SIG-M5 (cell line): ENCODE measurements at places on chromosomes 13 and 19.

DNA sequence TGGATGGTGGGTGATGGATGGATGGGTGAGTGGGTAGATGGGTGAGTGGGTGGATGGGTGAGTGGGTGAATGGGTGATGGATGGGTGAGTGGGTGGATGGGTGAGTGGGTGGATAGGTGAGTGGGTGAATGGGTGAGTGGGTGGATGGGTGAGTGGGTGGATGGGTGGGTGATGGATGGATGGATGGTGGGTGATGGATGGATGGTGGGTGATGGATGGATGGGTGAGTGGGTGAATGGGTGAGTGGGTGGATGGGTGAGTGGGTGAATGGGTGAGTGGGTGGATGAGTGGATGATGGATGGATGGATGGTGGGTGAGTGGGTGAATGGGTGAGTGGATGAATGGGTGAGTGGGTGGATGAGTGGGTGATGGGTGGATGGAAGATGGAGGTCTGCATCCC, 2.8 kb downstream of the SMIM24 start:
- no peak for DNase-seq

DNA sequence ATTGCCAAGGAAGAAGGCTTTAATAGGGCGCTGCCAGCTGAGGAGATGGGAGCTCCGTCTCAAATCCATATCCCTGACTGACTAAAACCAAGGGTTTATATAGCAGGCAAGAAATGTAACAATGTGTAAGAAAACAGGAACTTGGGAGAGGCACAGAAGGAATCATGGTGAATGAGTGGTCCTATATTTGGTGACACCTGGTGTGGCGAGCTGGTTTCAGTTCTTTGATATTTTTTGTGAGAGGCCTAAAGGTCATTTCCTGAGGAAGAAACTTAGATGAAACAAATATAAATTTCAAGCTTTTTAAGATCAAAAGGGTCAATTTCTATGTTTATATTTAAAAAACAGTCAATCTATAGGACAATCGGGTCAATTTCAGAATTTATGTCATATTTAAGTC, 826.3 kb downstream of the SLITRK6 start:
- no peak for DNase-seq

GRCh38 chr19:39553082-39553652, 13.2 kb upstream of the EID2 start:
- DNase-seq: no peak

DNA sequence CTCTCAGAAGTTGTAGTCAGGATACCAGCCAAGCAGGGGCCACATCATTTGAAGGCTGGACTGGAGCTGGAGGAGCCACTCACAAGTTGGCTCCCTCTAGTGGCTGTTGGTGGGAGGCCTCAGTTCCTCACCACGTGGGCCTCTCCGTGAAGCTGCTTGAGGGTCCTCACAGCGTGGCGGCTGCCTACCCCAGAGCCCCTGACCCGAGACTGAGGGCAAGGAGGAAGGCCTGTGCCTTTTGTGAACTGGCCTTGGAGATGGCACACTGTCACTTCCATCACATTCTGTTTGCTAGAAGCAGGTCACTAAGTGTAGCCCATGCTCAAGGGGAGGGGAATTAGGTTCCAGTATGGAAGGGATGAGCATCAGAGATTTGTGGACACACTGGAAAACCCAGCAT, 14.6 kb downstream of the GNA11 start:
- no peak for DNase-seq

- DNase-seq: no peak
Measured at GRCh38 chr19:40420766-40421765, 4.7 kb downstream of the SERTAD1 start.

DNA sequence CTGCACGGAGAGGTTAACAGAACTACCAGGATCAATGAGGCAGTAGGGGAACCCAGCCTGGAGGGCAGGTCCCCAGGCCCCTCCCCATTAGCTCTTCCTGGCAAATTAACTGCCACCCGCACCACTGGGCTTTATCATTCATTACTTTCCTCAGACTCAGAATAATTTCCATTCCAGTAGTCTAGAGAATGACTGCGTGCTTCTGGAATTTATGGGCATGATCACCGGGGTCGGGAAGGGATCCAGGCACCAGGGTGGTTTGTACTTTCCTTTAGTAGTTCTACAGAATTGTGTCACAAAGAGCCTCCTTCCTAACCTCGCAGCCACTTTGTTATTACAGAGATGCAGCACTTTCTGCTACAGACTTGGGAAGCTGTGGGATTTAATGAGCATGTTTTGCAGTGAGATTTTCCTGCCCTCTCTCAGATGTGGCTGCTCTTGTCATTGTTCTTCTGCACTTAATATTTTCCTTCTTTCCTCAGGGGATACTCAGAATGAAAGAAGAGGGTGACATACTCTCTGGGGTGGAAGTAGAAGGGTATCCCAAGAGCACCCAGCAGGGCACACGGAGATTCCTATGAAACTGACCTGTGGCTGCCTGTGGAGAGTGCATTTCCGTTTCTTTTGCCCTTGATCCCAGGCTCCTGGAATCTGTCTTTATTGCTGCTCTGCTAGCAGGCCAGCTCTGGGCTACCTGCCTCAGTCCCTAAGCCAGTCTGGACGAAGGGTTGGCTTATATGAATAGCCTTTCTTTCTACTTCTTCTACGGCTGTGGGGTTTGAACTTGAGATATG, 285.0 kb upstream of the SLC10A2 start:
- no peak for DNase-seq

- DNase-seq: no peak
Measured at GRCh38 chr19:5958074-5958850, 19.7 kb downstream of the RANBP3 start.

GRCh38 chr13:102003848-102004570, 397.8 kb downstream of the FGF14 start:
- DNase-seq: no peak

- DNase-seq: no peak
Measured at GRCh38 chr19:12034198-12034597, 1.3 kb downstream of the ZNF433 start.

DNA sequence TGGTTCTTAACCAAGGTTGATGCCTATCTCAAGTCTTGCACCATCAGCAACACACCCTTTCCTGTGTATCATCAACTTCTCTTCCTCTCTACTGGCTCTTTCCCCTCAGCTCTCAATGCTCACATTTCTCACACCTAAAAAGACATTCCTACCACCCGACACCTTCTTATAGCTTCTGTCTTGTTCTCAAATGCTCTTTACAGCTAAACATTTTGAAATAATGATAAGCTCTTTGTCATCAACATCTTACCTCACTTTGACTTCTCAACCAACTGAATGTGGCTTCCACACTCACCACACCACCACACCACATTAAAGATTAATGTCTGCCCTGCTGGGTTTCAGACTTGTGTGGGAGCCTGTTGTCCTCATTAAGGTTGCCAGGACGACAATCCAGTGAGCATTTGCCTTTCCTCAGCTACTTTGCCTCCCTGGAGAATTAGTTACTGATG, 67.8 kb downstream of the RXFP2 start:
- peak; percentile 73 for DNase-seq

GRCh38 chr19:632579-633067, 714 bp downstream of the POLRMT start:
- DNase-seq: no peak

DNA sequence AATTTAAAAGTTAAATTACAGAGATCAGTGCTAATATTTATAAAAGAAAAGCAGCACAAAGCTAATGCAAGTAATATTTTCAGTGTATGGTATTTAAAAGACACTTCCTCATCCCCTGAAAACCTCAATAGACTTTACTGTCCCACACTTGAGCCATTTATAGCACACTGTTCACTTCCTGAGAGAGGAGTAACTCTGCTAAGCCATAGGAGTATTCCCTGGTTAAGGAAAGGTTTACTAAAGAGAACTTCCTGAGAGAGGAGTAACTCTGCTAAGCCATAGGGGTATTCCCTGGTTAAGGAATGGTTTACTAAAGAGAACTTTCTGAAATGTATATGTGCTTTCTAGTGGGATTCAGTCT, 159.4 kb downstream of the NHLRC3 start:
- DNase-seq: no peak

DNA sequence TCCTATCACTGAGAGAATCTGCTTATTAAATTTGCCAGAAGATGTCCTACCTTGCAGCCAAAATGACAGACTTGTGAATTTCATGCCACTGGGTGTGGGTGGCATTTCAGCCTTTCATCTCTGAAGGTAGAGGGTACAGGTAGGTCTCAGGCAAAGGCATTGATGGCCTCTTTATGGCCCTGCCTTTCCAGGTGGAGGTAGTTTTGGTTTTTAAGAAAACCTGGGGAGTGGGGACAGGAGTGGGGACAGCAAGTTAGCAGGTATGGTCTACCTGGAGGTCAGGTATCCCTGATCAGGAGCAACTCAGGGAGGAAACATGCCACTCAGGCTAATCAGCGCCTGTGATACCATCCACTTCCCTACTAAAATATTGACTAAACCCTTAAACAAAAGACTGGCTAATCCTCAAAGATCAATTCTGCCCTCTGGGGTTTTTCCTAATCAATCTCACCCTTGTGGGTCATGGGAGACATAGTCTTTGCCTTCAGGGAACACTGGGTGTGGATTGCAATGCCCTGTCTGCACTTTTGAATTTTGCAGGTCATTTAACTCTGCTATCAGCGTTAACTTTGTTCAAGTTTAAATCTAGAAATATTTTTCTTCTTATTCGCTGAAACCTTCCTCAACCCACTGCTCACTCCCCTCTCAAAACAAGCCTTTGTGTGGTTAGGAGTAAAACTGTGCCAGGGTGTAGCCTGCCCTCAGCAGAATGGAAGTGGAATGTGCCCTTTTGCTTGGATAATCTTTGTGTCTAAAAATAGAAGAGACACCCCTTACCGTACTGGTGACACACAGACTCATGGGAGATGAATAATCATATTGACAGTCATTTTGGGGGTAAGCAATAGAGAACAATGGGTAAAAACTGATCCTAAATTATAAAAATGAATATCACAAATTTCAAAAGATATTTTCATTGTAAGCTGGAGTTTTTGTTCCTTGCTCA, 233.7 kb downstream of the COG6 start:
- no peak for DNase-seq

- DNase-seq: no peak
Measured at GRCh38 chr19:12965017-12965811, 4.2 kb upstream of the DAND5 start.
